Esophagus squamous epithelium (tissue), 5 donors: ENCODE measurements at places on chromosomes 6 and 20.

DNA sequence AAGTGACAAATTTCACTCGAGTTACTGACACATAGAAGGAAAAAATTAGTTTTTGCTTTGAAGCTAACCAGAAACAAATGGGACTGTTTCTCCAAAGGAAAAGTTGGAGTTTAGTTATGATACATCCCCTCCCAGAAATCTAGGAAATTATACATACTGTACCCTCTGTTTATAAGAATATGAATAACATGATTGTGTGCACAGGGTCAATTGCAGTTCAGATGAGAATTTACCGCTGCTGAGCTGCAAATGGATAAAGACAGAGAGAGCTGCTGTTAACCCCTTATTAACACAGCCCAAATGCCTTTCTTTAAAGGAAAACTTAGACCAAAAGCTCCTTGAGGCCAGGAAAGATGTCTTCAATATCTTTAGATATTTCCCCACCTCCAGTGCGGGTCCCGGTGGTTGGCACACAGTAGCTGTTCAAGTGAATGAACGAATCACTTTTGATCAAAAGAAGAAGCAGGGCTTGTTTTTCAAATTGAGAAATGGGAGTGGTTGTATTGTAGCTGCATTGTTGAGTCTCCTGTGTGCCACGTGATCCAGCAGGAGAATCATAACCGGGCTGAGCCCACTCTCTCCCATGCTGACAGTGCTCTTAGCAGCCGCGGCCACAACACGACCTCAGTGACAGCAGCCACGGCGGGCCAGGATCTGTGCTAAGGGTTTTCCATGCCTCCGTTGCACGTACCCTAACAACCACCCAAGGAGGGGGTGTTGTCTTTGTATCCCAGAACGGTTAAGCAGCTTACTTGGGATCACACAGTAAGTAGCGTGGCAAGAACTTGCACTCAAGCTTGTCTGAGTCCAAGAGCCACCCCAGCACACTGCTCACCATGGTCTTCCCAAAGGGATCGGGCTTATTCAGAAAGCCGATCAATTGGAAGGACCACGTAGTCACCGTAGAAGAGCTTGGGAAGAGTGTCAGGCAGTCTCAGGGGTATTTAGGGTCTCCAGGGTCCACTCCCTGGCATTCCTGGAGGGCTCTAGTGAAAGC, 53.5 kb upstream of the BMP6 start:
- no peak for DNase-seq

GRCh38 chr6:138509371-138509770, 10.1 kb upstream of the NHSL1 start:
- DNase-seq = no peak

DNA sequence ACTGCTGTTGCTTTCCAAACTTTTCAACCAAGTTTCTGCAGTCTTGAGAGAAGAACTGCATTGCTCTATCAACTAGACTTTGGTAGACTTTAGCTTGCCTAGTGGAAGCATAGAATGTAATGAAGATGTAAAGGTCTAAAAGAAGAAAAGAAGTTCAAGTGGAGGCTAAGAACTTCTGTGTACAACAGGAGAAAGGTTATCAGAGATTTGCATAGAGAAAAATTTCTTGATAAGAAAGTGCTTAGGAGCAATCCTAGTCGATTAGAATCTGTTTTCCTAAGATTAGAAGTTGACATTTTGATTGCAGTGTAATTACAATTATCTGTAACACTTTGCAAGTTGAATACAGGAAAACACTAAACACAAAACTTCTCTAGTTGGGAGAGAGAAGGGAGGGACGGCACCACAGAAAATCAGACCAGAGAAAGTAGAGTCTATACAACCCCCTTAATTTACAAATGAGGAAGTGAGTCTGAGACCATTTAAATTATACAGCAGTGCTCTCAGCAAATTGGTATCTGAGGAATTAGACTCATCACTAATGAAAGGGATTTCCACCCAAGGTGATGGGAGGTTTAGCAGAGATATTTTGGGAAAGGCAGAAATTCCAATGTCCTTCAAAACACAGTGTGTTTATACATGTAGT, 194.3 kb upstream of the MARCKS start:
- no peak for DNase-seq

GRCh38 chr20:50302341-50303057, 111.9 kb downstream of the CEBPB start:
- DNase-seq = no peak

DNA sequence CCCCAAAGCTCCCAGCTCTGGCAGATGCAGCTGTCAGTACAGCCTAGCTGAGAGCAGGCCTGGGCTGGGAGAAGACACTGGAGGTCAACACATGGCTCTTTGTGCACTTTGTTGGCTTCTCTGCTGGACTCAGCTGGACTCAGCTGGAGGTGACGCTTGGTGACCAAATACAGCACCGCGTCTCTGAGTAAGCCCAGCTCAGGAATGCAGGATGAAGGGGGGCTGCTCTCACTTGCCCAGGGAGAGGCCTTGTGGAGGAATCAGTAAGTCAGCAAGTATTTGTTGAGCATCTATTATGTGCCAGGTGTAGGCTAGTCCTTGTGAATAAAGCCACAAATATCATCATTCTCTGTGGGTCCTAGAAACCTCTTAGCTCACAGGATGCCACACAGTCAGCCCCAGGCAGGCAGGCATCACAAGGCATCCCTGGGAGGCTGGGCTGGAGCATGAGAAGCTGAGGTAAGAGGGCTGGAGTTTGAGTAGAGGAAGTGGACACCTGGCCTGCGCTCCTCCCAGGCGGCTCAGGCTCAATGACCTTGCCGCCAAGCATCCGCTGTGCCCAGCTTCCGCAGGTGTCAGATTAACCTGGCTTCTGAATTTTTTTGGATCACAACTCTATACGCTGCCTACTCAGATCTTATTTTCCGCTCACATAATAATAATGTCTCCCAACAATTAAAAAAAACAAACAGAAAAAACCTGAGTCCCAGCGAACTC, 95.4 kb downstream of the TMEM170B start:
- no peak for DNase-seq

DNA sequence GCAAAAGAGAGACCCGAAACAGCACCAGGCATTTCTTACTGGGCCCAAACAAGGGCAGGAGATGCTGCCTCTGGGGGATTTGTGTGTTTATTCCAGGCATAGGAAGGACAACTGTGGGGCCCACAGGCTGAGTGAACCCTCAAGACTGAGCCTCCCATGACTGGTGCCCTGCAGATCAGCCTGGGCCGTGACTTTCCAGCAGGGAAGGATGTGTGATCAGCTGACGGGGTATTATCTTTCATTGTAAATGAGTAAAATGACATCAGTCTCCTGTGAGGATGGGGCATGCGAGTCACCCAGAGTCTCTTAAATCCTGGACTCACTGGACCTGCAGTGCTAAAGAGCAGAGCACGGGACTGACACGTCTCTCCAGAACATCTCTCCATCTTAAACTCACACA, 3.9 kb upstream of the TEAD3 start:
- no peak for DNase-seq

DNA sequence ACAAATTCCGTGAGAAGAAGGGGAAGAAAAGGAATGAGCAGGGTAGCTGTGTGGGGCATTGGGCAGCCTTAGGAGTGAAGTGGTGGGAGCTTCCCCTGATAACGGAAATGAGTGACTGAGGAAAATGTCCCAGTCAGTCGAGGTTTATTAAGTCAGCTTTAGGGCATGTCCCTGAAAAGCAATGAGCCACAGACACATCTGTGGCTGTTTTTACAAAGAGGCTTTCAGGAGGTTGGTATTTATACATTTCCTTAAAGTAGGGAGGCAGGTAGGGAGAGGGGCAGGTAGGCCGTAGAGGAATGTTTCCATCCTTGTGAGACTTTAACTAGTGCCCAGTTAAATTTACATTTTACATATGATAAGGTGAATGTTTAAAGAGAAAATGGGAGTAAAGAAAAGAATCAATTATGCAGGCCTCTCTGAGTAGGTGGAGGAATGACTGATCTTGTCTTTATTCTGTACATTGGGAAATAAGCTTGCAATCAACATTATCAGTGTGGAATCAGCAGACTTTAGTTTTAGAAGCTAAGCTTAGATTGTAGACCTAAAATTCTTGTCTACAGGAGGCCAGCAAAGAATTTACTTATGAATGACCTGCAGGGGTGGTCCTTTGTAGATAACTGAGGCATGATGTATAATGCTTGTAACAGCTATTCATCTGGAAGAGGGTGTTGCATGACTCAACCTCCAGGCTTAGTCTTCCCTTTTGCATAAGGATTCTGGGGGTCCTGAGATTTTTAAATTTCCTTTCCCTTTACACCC, 18.5 kb downstream of the SLC22A2 start:
- no peak for DNase-seq

DNA sequence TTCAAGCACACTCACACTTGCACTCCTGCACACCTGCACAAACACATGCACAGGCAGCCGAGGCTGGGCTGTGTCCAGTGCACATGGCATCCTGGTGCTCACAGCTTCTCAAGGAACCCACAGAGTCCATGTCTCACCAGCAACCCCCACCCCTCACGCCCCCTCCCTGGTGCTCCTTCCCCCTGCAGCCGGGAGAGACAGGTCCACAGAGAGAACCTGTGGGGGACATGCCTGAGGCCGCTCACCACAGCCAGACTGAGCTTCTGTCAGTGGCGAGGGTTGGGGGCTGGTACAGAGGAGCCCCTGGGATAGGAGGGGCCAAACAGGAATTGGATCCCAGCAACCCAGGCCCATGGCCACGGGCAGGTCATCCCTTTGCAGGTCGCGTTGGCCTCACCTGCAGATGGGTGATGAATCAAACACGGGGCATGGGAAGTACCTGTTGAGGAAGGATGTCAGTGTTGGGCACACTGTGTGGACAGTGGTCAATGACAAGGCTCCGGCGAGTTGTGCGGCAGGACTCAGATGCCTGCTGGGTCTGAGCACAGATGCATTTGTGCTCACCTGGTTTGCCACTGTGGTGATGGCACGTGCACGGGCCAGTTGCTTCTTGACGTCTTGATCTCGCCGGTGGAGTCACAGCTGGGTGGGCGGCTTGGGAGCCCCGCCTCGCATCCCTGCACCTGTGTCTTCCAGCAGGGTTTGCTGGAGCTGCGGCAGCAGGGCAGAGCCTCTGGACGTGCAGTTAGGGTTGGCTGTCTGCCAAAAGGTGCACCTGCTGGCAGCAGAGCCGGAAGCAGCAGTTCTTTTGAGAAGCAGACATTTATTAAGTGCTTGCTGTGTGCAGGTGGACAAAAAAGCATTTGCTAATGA, 113.0 kb downstream of the ERMARD start:
- no peak for DNase-seq

DNA sequence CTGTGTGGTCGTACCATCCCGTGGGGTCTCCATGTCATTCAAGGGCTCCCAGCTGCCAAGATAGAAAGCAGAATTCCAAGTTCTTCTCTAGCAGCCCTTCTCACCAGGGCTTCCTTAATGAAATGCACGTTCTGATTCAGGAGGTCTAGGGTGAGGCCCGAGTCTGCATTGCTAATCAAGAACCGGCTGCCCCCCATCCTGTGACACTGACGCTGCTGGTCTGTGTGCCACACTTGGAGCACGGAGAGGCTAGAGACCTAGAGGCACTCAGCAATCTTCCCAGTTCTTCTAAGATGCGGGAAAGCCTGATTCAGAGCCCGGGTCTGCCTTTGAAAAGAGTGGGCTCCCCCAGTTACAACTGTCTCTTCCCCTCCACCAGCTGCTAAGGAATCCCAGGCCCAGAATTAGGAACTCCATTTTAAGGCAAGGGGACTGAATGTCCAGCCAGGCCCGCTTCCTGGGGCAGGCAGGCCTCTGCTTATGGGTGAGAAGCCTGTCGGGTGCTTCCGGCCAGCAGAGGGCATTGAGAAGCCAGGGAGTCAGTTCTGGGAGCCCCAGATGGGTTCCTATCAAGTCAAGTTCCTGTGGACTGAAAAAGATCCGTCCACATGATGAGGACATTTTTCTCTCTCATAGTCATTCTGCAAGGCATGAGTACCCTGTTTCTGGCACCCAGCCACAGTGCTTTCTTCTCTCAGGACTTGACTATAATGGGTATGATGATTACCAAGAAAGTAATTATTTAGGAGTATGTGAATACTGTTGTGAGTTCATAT, 69.8 kb upstream of the RIN2 start:
- DNase-seq = no peak

DNA sequence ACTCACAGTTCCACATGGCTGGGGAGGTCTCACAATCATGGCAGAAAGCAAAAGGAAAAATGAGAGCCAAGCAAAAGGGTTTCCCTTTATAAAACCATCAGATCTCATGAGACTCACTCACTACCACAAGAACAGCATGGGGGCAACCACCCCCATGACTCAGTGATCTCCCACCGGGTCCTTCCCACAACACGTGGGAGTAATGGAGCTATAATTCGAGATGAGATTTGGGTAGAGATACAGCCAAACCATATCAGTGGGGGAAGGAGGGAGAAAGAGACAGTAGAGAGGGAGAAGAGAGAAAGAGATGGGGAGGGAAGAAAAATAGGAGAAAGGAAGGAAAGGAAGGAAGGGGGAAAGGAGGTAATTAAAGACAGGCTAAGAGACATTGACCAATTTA, 30.1 kb downstream of the GMDS start:
- no peak for DNase-seq

DNA sequence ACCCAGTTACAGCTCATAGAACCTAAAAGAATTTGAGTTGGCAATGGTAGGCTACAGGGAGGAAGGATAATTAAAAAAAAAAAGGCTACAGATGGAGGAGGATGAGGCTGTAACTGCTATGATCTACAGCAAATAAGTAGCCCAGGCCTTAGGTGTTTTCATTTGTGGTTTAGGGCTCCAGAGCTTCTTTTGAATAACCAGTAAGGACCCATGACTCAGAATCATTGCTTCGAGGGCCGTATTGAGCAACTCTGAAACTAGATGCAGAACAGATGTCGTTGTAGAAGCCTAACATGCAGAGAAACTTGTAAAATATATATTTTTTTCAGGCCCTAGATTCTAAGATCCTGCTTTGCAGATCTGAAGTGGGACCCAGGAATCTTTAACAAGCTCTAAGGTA, 19.0 kb upstream of the ASIP start:
- no peak for DNase-seq

GRCh38 chr20:62410746-62411478, 3.8 kb upstream of the CABLES2 start:
- DNase-seq = no peak

DNA sequence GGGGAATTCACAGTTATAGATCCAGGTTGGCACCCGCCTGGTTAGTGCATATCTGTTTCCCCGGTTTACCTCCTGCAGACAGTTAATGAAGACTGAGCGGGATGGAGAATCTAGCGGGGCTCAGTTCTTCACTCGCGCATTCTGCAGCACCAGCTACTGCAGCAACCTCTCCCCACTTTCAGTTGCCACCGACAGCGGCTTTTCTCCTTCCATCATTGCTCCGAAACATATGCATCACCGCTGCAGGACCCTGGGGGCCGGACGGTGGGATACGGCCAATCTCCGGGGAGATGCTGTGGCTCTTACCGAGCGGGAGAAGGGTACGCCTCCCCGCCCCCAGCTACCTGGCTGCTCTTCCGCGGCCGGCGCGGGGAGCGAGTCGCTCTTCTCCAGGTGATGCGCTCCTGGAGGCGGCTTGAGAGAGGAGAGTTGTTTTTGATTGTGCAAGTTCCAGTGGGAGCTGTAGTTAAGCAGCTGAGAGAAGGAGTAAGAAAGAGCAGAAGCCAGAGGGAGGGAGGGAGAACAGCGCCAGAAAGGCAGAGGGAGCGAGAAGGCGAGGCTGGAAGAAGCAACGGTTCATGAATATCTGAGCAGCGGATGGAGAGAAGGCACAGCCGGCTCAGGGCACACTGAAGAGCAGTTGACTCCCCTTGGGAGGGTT, at the start of gene SGK1:
TSS of gene SGK1 (minus strand) at position 642 of the 661 bp plus-strand sequence. CDS start 652 bp downstream, outside the sequence.
- no peak for DNase-seq
